Neural crest cell (in vitro differentiated cells): ENCODE measurements at places on chromosomes 2 and 18. TPM values are rescaled to one million over a fixed set of nuclear protein-coding genes. Genes with fewer than 3 reads are reported as not detected.

GRCh38 chr2:23293731-23294130 lies 91.2 kb upstream of the KLHL29 start:
- peaks cover 6% of the 10 kb centered on the region for H3K4me1 ChIP-seq
- H3K36me3 ChIP-seq: no peaks in the 10 kb centered on the region
- H3K27ac ChIP-seq: no peak overlapping the region
- no peak for DNase-seq
- no peaks in the 10 kb centered on the region for H3K27me3 ChIP-seq

The LOXHD1 gene
- not detected in 2 replicates for total RNA-seq

DNA sequence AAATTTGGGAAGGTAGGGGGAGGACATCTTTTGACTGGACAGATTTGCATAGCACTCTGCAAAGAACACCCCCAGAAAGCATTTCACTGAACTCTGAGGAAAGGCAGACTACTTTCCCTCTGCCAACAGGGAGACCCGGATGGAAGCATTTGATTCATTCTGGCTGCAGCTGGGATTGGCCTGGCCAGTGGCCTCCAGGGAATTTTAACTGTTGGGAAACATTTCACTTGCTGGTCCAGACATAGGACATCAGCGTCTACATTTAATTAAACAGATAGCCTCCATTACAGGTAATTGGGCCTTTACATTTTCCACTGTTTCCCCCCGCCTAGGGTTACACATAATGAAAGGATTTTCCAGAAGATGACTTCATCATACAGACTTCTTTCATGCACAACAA lies 92.8 kb downstream of the MARCHF4 start:
- DNase-seq: no peak
- H3K27ac ChIP-seq: no peak overlapping the region
- H3K4me3 ChIP-seq: no peak overlapping the region
- peaks cover 2% of the 10 kb centered on the region for H3K27me3 ChIP-seq

DNA sequence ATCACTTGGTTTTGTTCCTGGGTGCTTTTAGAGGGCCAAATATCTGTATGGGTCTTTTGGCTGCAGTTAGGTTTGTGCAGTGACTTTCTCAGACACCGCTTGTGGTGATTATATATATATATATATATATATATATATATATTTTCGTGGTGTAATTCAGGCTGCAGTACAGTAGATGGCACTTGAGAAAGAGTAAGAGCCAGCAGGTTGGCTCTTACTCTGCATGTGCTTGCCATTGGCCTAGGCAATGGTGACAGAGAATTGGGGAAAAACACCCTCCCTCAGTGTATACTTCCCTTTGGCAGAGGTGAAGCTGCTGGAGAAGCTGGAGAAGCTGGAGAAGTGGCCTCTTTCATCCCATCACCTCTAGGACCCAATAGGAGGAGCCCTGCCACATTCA lies 22.2 kb upstream of the MYL1 start:
- peaks cover 6% of the 10 kb centered on the region for H3K4me1 ChIP-seq
- H3K27me3 ChIP-seq: peaks cover 5% of the 10 kb centered on the region
- no peak for DNase-seq
- no peaks in the 10 kb centered on the region for H3K36me3 ChIP-seq
